Stimulated activated CD8-positive, alpha-beta memory T cell treated with anti-CD3 and anti-CD28 coated beads, Interleukin-15, amount 100 ng/mL, for 1 hour (primary cell): ENCODE measurements at places on chromosomes 12 and 14.

- DNase-seq: no peak
Observed at GRCh38 chr14:72545411-72546311, 348.2 kb downstream of the DPF3 start.

DNA sequence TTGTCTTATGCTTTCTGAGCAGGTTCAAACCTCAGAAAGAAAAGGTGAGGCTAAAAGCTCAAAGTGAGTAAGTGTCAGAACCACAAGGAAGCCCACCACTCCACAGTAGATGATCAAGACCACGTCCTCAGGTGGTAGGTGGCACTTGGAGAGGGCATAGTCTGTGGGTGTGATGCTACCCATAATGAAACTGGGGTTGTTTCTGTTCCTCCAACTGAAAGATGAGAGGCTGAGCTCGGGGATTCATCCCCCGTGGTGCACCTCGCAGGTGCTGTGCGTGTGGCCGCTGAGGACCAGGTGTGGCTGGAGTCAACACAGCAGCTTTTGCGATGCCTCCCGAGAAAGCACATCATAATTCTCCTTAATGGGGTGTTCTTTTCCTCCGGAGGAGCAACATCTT, 285.7 kb downstream of the TTC8 start:
- no peak for DNase-seq

GRCh38 chr12:115037830-115038229, 353.9 kb upstream of the TBX3 start:
- DNase-seq: no peak

DNA sequence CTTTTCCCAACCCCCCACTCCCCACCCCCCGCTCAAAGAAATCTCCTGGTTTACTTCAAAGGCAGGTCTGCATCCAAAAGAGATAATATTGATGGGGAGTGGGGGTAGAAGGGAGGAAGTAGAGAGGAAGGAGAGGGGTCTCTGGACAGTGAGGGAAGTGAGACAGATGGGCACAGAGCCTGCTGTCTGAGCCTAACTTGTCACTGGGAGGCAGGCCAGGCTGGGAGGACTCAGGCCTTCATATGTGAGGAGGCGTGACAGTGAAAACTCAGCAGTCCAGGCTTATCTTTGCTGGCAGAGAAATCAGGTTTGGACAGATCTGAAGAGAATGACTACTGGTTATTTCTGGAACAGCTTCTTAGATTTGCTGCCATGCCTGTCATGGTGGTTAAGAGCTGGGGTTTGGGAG, 192.3 kb downstream of the NUAK1 start:
- DNase-seq: no peak

DNA sequence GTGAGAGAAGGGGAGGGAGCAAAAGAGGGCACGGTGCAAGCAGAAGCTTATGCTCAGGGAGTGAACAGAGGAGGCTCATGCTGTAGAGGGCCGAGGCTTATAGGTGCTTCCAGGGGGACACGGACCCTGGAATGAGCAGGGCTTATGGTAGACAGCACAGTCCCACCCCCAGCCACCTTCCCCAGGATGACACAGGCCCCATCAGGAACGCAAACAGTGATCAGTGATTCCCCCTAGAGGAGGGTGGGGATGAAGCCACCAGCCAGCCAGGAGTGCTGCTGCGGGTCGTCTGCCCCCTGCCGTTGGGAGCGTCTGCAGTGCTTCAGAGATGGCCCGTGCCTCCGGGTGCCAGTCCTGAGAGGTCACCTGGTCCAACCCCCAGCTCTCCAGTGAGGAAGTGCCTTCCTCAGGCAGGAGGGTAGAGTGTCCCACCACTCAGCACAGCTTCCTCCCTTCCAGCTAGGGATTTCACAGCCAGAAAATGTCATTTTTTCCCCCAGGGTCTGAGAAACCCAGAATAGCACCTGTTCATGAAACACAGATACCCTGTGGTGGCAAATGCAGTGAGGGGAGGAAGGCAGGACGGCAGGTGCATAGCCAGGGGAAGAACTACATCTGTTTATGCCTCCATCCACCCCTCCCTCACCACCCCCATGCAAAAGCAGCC, 60.7 kb downstream of the SLC6A12 start:
- DNase-seq: peak; percentile 5

DNA sequence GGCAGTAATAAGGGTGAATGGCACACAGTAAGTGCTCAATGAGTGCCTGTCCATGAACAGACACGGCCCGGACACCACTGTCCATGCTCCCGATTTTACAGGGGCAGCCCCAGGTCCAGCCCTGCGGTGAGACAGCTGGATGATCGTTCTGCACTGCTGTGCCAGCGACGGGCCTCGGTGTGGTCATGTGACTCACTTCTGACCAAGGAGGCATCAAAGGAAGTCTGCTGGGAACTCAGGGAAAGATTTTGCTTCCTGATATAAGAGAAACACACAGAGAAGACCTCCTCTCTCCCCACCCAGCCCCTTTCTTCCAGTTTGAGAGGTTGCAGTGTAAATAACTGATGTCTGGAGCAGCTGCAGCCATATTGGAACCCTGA, 126.6 kb downstream of the SCARB1 start:
- DNase-seq: no peak

DNA sequence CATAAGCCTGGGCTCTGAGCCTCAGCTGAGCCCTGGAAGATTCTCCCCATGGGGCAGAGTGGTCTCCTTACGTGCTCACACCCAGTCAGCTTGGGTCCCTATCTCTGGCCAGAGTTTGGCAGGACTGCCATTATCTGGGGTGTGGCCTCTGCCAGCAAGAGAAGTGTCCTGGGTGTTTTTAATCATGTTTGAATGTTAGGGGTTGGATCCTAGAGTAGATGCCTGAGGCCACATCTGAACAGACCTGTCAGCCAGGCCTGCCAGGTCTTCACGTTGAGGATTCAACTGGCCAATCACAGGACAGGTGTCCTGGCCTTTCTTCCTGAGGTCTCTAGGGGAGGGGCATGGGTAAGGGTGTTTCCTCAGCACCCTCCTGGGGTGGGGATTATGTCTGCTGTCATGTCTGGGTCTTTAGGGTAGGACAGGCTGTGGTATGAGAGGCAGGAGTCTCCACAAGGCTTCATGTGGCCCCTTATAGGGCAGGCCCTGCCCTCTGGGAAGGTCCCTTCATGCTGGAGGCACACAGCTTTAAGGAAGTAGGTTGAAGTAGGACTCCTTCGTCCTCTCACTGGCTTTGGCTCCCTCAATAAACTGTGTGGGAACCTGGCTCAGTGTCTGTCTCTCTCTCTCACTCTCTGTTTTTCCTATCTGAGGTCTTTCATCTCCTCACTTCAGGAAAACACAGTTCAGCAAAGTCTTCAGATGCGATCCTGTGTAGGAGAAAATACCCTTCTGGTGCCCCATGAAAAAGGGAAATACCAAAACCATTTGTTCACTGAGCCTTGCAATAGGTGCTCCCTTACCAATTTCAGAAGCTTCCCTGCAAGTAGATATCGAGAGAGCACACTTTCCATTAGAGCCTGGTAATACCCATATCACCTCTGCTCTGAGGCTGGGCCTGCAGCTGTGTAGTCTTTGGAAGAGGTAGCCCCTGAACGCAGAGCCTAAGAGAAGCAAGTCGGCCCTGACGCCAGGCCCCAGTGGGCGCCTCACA, 6.7 kb upstream of the FITM1 start:
- no peak for DNase-seq

DNA sequence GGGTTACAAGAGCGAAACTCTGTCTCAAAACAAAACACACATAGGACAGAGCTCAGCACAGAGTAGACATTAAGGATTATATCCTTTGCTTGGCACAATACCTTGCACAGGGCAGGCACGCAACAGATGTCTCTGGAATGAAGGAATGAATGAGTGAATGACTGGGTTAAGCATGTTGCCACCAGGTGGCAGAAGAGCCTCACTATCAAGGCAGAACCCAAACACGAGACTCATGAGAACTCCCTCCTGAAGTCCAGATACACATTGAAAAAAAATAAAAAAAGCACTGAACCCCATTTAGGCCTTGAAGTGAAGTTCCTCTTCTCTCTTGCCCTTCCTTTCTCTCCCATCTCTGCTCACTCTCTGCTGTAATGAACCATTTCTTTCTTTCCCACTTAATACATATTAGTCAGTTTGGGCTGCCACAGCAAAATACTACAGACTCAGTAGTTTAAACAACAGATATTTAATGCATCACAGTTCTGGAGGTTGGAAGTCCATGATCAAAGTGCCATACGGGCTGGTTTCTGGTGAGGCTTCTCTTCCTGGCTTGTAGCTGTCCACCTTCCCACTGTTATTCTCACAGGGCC, 26.6 kb upstream of the LTA4H start:
- DNase-seq: peak; percentile 51

DNA sequence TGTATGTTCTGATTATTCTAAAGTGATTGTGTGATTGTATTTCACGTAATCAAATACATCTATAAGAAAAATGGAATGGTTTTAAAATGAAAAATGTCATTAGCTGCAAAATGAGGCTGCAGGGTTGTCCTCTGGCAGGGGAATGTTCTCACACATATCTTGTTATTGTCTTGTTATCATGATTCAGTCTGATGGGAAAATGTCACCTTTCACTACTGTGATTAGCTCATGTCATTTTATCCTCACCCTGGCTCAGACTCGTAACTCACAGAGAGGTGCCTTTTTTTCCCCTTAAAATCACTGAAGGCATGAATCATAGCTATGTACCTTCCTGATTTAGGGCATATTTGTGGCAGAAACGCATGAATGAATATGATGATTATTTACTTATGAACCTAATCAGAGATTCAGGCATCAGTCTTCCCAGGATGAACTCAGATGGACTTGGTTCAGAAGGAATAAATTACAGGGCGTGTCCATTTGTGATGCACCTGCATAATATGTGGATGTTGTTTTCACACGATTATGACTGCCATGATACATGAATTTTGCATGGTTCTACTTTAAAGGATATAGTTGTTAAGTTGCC, 1339.2 kb downstream of the AACS start:
- no peak for DNase-seq

DNA sequence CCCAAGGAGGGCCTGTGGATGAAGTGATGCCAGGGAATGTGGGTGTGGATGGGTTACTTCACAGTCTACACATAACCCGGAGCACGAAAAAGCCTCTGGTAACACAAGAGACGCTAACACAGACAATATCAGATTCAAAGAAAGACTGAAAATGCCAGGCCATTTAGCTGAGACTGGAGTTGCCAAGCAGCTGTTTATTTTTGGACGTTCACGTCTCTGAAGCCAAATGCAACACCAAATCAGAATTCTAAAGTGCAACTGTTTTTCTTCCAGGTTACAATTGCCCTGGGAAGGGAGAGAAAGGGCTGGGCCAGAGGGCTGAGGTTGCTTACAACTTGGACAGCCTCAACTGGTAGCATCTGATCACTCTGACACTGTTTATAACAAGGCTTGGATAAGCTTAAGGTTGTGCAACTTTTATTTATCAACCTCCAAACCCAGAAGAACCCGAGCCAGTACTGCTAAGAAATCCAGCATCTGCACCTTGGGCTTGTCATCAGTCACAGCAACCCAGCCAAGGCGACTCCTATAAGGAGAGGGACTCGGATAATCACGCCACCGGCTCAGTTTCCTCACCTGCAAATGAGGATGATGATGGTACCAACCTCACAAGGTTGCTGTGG, 24.8 kb downstream of the NUAK1 start:
- DNase-seq: no peak

GRCh38 chr14:95092723-95093122, 64.6 kb downstream of the DICER1 start:
- DNase-seq: no peak

GRCh38 chr12:83769151-83769550, 1082.4 kb downstream of the TMTC2 start:
- DNase-seq: no peak
